ENCODE measurements at places on chromosomes 1 and 21.

- DNase-seq: no peak
Measured at GRCh38 chr1:221620437-221621384, 121.2 kb downstream of the DUSP10 start.

- DNase-seq: no peak
Measured at GRCh38 chr1:21324368-21325141, 34.3 kb upstream of the ECE1 start.

GRCh38 chr1:214300149-214300780 is 19.3 kb downstream of the SMYD2 start:
- no peak for DNase-seq

DNA sequence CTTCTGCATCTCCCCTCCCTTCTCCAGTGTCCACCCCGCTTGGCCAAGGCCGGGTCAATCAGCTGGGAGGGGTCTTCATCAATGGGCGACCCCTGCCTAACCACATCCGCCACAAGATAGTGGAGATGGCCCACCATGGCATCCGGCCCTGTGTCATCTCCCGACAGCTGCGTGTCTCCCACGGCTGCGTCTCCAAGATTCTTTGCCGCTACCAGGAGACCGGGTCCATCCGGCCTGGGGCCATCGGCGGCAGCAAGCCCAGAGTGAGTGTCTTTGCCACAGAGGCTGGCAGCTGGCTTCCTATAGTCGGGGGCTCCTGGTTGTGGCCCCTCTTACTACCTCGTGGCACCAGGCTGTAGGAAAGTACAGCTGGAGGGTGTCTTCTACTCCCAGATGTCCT is 3.6 kb downstream of the PAX7 start:
- no peak for DNase-seq

- no peak for DNase-seq
Measured at GRCh38 chr1:153217212-153217611, at the start of gene PRR9. PRR9 (plus strand) TSS chr1:153217584; CDS start chr1:153218145, 561 bp downstream.

- no peak for DNase-seq
Measured at GRCh38 chr1:30885570-30886522, 22.7 kb downstream of the SDC3 start.

DNA sequence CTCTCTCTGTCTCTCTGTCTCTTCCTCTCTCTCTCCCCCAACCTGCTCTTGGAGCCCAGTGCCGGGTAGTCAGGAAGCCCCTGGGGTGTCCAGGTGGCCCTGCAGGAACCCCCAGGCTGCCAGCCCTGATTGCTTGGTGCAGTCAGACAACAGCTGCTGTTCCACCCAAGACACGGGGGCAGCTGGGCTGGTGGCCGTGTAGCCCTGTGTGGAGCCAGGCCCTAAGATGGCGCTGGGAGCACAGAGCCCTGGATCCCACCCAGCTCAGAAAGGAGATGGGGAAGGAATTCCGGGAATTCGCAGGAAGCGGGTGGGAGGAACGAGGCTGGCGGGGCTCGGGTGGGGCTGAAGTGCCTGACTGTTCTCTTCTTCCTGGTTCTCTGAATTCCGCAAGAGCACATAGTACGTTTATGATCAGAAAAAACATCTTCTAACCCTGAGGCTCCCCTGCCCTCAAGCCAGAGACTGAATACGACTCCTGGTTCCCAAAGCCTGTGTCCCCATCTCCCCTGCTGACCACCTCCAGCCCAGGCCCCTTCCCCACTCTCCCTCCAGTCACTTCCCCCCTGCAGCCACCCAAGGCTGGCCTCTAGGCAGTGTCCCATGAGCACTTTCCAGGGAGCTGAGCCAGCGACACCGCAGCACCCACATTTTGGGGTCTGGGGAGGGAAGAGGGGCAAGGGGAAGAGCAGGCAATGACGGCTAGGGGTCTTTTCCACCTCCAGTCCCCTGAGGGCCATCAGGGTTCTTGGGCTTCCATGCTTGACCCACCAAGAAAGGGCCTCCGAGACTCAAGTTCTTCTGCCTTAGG is 55.0 kb downstream of the WNT9A start:
- DNase-seq: no peak

GRCh38 chr1:5907966-5908365 is 84.3 kb downstream of the NPHP4 start:
- DNase-seq: no peak

DNA sequence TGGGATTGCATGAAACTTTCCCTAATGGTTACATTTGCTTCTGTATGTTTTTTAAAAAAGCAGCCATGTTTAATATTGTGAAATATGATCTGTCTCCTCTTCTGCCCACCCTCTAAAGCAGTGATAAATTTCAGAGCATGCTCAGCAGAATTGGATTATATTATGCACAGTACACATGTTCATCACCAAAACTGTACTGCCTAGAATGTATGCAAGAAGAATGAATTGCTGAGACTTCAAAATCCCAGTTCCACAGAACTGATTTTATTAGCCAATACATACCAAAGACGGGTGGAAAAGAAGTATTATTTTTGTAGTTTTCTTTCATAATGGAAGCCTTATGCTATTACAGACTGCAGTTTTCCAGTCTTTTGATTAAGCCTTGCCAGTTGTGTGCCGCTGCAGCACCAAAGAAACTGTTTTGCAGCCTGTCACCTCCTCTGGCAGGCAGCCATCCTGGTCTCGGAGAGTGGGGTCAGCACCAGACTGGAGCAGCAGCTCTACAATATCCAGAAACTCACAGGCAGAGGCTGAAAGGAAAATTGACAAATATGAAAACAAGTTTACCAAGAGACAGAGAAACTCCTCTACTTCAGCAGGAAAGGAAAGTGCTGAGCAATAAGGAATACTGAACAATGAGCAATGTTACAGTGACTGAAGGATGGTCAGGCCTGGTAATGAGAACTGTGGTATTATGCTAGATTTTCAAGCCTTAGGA is 58.1 kb downstream of the LHX4 start:
- DNase-seq: no peak

DNA sequence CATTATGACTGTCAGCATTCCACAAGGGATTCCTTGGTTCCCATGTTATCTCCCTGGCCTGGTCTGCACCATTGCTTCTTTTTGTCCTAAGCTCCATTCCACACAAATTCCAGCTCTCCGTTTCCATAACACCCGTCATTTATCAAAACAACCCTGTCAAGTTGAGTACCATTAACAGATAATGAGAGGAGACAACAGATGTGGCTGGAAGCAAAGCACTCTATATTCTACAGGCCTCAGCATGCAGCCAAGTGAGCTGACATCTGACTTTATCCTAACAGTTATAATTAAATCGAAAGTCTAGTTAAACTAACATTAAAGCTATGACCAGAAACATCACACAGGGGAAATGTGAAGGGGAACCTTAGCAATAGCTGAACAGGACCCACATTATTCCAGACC is 110.4 kb downstream of the RERE start:
- peak; percentile 97 for DNase-seq

GRCh38 chr1:234921266-234922062 is 207.2 kb downstream of the TOMM20 start:
- no peak for DNase-seq

- no peak for DNase-seq
Measured at GRCh38 chr21:45403133-45403824, 1.7 kb upstream of the COL18A1 start.

DNA sequence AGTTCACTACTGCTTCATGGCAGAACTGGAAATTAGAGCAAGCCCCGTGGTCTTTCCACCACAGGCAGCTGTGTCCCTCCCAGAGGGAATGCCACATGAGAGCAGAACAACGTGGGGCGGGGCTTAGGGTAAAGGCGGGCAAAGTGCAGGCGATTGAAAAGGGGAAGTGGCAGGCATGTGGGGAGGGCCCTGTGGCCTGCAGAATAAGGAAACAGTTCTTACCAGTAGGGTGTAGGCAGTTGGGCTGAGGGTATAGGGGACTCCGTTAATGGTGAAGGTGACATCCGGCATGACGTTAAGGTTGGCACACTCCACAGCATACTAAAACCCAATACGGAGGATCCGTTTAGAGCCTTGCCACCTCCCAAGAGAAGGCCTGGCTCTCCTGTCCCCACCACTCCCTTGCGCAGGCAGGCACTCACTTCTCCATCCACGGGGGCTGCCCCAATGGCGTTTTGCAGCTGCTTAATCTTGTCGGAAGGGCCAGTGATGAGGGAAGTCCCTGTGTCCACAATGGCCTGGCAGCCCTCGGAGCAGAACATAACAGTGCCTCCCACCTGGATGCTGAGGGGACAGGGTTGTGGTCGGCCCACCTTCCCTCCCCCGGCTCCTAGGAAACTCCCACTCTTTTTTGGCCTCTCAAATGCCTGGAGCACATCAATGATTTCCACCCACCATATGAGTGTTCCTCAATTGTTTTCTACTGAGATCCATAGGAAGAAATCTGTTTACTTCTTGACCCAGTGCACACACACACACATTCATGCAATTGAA is 9.1 kb upstream of the RAB7B start:
- no peak for DNase-seq

DNA sequence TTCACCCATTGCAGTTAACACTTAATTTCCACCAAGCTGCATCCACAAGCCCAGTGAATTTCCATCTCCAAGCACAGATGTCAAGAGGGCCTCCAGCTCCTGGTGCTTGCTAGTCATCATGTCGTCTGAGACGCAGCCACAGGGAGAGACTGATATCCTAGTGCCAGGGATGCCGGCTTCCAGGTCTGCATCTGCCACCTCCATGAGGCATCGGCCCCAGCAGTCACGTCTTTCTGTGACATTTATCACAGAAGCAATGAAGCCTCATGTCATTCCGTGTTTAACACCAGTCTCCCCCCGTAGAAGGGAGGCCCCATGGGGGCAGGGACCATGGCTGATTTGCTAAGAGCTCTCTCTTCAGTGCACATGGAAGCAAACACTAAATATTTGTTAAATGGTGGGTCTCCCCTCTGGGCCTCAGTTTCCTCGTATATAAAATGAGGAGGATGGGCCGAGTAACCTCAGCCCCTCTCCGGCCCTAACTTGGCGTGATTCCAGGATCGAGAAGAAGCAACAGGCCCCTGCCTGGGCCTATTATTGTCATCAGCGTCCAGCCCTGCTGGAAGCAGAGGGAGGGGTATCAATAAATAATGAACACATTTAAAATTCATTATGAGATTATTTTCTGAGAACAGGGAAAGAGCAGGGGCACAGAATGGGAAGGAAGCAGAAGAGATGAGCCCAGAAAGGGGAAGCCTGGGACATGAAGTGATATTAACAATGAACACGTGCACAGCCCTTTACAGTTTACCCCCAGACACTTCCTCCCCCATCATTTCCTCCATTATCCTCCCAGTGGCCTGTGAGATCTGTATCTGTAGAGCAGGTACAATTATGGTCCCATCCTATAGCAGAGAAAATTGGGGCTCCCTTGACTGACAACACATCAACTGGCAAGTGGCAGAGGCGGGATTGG is 837 bp upstream of the C1QB start:
- no peak for DNase-seq

DNA sequence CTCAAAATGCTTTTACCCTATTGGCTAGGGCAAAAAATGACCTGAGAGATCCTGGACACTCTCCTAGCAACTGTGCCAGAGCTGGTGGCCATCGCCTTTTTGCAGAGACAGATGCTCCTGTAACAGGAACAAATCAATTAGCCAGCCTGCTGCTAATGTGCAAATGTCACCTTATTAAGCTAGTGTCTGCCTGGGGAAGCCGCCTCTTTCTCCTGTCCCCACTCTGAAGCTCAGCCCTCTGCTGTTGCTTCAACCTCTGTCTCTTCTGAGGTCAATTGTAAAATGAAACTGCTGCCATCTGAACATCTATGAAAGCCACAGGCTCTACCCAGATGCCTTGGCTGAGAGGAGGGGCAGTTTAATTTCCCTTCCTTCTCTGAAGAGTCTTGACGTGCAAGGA is 85.5 kb upstream of the CACNA1E start:
- no peak for DNase-seq

GRCh38 chr1:76095802-76096201 is 21.3 kb downstream of the ST6GALNAC3 start:
- no peak for DNase-seq

GRCh38 chr1:161946071-161946987 is 77.3 kb downstream of the OLFML2B start:
- DNase-seq: no peak

- DNase-seq: no peak
Measured at GRCh38 chr1:223188618-223189356, 45.7 kb upstream of the TLR5 start.

DNA sequence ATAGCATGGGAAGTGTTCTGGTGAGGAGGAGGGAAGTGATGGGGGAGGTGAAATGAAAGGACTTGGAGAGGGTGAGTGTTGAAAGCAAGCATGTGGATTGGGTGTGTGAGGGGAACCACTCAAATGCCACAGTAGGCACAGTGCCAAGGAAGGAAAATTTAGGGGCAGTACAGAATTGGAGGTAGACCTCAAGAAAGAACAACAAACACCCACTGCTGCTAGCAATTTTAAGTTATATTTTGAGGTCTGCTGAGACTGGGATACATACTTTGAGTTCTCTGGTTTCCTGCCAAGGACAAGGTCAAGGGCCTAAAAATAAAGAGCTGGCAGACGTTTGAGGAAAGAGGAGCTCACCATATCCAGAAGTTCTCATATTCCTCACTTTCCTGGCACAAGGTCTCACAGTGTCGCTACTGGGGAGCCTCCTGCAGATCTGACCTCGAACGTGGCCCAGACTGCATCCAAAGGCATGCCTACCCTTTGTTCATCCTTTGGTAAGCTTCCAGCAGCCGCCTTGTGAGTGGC is 104.0 kb downstream of the BRINP2 start:
- no peak for DNase-seq

GRCh38 chr1:117268535-117269455 is 58.1 kb upstream of the VTCN1 start:
- DNase-seq: no peak

DNA sequence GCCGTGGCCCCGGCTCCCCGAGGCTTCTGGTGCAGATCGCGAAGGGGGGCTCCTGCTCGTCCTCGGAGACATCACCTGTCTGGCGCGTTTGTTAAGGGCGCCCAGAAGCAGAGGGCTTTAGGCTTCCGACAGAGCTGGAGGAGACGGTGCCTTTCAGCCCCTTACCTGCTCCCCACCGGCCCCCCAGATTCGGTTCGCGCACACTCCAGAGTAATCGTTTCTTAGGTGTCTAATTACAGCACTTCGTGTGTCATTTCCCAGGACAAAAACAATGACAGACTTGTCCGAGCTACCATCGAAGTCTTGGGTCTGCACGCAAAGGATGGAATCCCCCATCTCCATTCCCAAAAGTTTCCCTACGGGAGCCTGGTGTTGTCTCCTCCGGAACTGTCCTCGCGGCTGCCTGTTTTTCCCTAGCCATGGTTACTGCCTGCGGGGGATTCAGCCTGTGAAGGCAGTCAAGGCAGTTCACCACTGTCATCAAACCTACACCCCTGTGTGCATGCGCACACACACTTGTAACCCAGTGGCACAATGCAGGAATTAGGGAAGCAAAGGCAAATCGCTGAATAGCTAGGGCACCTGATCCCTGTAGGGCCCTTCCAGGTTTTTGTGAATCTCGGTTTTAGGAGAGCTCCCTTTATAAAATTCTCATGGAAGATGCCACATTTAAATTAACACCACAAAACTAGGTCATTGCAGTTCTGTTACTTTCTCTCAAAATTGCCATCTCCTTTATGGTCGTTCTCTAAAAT is 738 bp upstream of the CDC42BPA start:
- no peak for DNase-seq
